ENCODE measurements at places on chromosomes 2 and 18.

GRCh38 chr2:153880926-153881325 lies 9.2 kb downstream of the GALNT13 start:
- no peak for DNase-seq

GRCh38 chr18:49112031-49112430 lies 161.3 kb upstream of the SMAD7 start:
- no peak for DNase-seq

- no peak for DNase-seq
Observed at GRCh38 chr2:11236335-11236734, 81.1 kb downstream of the SLC66A3 start.

DNA sequence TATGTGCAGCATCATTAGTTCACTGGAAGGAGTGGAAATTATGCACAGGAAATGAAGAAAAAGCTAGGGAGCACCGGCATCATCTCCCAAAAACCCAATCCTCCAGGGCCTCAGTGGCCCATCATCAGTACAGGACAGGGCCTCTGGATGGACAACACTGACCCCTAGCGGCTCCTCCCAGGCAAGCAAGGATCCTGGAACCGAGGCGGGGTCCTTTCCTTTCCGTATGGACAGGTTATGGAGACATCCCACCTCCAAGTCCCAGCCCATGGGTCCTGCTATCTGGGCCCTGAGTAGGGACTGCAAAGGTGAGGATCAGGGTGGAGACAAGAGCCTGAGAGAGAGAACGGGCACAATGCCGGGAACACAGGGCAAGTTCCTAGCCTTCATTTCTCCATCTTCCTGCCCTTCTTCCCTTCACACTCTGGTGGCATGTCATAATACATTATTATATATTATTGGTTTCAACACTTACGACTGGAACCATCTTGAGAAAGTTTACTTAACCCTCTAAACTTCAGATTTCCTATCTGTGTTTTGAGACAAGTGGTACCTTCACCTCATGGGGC lies 68.2 kb downstream of the ZNF516 start:
- no peak for DNase-seq

- DNase-seq, result no peak
Observed at GRCh38 chr2:109128616-109129355, at the start of gene SH3RF3. Gene SH3RF3, plus strand, starts transcription at chr2:109129205.

GRCh38 chr2:15624903-15625302 lies 33.2 kb downstream of the DDX1 start:
- DNase-seq, result no peak

Data from thoracic aorta (tissue), 2 donors.